ENCODE measurements at places on chromosomes 6 and 20.

GRCh38 chr6:18632670-18633410 is 245.7 kb downstream of the RNF144B start:
- no peak for DNase-seq

DNA sequence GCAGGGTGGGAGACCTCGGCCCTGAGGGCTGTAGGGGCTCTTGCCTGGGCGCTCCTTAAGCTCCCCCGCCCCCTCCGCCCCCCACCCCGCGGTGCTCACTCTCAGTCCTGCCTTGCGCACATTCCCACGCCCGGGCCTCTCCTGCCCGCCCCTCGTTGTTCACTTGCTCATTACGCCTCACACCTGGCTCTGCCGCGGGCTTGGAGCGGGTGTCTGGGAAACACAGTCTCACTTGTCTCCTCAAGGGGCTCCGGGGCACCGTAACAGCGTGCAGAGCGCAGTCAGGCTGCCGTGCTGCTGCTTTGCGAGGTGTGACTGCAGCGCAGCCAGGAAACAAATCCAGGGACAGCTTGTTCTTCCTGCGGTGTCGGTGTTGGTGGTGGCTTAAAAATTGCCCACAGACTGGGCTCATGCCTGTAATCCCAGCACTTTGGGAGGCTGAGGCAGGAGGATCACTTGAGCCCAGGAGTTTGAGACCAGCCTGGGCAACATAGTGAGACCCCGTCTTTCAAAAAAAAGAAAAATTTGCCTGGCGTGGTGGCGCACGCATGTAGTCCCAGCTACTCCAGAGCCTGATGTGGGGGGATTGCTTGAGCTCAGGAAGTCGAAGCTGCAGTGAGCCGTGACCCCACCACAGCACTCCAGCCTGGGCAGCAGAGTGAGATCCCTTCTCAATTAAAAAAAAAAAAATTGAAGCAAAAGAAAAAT is 4.6 kb downstream of the NPBWR2 start:
- DNase-seq: no peak

DNA sequence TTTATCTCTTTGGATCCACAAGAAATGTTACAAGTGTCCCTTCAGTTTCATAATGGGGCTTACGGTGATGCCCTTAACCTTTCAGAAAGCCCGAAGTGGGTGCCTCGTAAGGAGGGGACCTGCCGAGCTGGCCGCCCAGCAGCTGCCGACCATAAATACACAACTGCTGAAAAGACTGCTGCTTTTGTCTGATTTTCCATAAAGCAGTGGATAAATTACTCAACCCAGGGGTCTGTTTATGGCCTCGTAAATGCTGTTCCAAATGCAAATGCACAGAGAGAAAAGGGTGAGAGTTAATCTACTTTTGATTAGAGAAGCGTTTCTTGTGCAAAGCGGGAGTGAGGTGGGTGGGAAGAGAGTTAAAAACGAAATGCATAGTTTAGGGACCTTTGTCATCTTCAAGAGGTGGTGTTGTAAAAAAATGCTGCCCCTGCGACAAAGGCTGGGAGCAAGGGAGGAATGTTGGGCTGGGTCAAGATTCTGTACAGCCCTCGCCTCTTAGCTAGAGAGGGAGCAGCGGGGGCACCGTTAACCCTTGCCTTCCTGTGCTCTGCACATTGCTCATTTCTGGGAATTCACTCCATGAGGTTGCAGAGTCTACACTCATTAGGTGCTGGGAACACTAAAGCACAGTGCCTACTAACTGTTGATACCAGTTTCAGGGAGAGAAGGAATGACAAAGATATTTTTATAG is 112.0 kb upstream of the MTHFD1L start:
- DNase-seq: no peak

GRCh38 chr20:48420176-48420575 is 407.6 kb downstream of the PREX1 start:
- no peak for DNase-seq

GRCh38 chr20:43948455-43948854 is 33.8 kb downstream of the TOX2 start:
- DNase-seq: no peak

DNA sequence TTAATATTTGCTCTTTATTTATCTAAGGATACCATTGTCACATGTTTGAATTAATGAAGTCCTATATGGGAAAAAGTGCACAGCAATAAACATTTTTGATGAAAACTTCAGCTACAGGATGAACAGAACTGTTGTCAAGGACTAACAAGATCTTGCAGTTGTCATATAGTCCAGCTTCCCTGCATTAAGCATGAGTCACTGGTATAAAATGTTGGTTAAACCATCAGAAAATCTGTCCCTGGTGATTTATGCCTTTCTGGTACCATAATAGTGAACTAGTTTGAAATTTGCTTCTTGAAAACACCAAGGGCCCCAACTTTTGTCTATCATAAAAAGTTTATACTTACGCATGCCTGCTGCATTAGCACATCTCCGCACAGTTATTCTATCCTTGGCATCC is 60.4 kb upstream of the RSPO3 start:
- no peak for DNase-seq

GRCh38 chr6:43862925-43863324 is 92.9 kb downstream of the VEGFA start:
- no peak for DNase-seq

DNA sequence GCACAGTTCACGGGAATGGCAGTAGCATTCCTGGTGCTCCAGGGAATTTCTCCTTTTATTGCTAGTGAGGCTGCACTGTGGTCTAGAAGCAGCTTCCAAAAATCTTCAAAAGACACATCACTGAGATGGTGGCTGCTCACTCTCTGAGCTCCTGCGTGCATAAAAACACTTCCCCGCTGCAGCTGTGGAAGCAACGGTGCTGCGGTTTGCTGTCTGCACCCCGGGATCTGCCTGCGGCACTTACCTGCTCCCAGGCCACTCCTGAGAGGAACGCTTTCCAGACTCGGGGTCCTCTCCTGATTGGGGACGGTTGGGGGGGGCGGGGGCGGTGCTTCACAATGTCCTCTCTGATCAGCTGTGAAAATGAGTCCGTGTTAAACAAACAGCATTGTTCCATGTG is 77.9 kb downstream of the TMEM242 start:
- DNase-seq: no peak

- DNase-seq: no peak
These were observed 394.5 kb downstream of the PTPRT start for GRCh38 chr20:42795111-42795695.

DNA sequence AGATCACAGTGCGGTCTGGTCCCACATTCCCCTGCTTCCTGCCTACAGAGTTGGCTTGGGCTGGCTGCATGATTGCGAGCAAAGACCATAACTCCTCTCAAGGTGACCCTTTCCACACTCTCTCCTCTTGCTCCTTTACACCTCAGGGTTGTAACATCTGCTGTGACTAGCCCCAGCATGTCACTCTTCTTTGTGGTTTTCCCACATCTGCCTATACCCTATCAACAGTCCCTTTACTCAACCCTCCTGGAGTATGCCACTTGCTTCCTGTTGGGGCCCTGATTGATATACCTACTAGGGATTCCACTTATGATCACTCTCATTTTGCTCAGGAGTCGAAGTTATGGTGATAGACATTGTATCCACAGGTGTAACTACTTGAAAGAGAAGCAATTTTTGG is 58.9 kb upstream of the SGK1 start:
- no peak for DNase-seq

DNA sequence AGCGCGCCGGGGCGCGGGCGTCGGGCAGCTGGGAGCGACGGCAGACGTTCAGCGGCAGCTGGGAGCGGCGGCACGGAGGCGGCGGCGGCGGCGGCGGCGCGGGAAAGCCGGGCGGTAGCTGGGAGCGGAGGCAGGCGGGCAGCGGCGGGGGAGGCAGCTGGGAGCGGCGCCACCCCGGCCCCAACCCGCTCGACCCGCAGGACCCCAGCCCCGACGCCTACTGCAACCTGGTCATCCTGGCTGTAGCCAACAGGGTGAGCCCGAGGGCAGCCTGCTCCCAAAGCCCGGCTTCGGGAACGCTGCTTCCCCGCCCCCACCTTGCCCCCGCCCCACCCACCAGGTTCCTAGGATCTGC is 8.9 kb downstream of the CCM2L start:
- DNase-seq: no peak

GRCh38 chr6:7088076-7088742 is 19.6 kb upstream of the RREB1 start:
- no peak for DNase-seq

- DNase-seq: no peak
These were observed 211.1 kb upstream of the RNF24 start for GRCh38 chr20:4226330-4227084.

DNA sequence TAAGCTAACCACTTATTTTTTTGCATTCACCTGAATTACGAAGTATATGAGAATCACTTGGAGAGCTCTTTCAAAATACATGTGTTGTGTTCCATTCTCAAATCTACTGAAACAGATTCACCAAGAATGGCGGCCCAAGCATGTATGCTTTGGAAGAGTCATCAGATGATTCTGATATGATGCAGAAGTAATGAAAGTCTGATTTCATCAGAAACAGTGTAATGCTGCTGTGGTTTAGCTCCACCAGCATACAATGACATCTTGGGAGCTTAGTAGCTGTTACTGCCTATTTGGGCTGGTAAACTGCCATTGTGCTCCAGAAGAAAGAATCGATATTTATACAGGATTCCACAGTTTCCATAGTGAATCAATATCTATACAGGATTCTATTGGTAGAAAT is 52.9 kb downstream of the UBR2 start:
- DNase-seq: no peak

GRCh38 chr20:59231124-59231804 is 67.6 kb downstream of the ZNF831 start:
- no peak for DNase-seq

DNA sequence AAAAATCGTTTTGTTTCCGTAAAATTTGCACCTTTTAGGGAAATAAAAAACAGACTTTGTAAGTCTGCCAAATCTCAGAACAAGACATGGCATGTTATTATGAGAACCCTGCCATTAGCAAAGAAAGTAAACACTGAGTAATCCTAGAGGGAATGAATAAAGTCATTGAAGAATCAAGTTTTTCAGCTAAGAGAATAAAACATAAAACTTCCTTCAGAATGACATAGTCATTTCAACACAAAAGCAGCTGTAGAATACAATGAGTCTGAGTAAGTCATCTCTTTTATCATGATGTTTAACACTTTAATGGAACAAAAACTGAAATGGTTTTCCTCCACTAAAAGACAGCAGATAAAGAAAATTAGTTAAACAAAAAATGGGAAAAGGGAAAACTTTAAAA is 10.3 kb upstream of the DST start:
- no peak for DNase-seq

- DNase-seq: no peak
These were observed 493 bp downstream of the CRYBG1 start for GRCh38 chr6:106360989-106361430.

GRCh38 chr6:35500782-35501181 is 3.9 kb upstream of the TEAD3 start:
- no peak for DNase-seq

GRCh38 chr20:57892471-57892870 is 182.7 kb upstream of the PMEPA1 start:
- DNase-seq: no peak

- no peak for DNase-seq
These were observed 40.4 kb upstream of the NAA20 start for GRCh38 chr20:19976595-19977372.

DNA sequence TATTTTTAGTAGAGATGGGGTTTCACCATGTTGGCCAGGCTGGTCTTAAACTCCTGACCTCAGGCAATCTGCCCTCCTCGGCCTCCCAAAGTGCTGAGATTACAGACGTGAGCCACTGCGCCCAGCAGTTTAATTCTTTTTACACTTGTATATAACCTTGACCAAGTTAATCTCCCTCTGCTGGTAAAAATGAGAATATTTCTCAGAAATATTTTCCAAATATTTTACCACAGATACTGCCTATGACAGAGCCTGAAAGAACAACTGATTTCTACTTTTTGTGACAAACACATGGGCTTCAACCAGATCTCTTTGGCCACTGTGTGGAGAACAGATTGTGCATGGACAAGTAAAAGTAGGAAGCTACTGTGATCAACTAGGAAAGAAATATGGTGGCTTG is 21.2 kb upstream of the NHSL1 start:
- DNase-seq: no peak

GRCh38 chr6:16903470-16903869 is 142.2 kb upstream of the ATXN1 start:
- DNase-seq: no peak

DNA sequence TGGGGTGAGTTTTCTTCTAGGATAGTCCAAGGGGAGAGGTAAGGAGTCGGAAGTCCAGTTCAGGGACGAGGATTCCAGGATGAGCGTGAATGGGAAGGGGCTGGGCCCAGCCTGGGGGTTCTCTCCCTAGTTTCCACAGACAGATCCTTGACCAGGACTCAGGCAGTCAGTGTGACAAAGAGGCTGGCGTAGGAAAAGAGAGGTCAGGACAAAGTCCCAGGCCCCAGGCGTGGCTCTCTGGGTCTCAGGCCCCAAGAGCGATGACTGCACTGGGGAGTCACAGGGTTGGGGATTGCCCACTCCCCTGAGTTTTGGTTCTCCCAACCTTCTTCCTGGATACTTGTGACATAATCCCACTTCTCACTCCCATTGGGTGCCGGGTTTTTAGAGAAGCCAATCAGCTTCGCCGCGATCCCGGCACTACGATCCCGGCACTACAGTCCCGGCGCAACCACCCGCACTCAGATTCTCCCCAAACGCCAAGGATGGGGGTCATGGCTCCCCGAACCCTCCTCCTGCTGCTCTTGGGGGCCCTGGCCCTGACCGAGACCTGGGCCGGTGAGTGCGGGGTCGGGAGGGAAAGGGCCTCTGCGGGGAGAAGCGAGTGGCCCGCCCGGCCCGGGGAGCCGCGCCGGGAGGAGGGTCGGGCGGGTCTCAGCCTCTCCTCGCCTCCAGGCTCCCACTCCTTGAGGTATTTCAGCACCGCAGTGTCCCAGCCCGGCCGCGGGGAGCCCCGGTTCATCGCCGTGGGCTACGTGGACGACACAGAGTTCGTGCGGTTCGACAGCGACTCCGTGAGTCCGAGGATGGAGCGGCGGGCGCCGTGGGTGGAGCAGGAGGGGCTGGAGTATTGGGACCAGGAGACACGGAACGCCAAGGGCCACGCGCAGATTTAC is 46.2 kb upstream of the TRIM26 start:
- peak; percentile 47 for DNase-seq

DNA sequence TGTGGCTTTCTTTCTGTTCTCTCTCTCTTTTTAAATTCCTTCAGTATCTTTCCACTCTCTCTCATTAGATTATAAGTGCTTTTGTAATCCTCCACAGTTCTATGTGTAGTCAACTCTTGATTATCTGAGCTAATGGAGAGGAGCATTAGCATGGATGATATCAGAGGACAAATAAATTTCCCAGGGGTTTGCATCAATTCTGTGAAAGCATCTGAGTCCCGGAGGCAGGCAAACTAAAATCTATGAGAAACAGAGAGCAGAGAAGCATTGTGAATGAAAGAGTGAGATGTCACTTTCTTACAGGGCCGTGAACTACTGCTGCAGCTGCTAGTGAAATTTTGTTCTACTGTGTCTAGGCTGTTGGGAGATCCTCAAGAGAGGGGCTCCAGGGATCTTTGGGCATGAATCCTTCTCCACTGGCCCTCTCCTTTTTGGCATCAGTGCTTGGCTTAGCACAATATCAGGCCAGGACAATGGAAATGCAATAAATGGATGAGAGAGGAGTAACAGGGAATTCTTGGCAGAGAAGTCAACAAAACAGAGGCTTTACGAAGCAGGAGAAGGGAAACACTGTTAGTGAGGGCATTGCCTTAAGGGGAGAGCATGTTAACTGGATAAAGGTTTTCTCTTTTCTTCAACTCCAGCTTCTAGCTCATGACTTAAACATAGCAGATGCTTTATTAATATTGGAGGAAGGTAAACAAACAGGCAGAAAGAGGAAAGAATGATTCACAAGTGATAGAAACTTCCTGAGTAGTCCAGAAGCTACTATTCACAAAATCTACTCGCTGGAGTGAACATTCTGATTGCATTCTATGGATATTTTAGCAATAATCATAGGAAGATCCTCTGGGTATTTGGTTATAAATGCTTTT is 847.0 kb upstream of the MAP3K7 start:
- no peak for DNase-seq

All from activated T-helper 1 cell treated with anti-CD3 and anti-CD28 coated beads, Interleukin-2, amount 50 U/mL, for 16 hours (primary cell).